ENCODE measurements at places on chromosomes 5 and 9.

- DNase-seq = no peak
Observed at GRCh38 chr5:50975840-50976239, 309.4 kb downstream of the PARP8 start.

DNA sequence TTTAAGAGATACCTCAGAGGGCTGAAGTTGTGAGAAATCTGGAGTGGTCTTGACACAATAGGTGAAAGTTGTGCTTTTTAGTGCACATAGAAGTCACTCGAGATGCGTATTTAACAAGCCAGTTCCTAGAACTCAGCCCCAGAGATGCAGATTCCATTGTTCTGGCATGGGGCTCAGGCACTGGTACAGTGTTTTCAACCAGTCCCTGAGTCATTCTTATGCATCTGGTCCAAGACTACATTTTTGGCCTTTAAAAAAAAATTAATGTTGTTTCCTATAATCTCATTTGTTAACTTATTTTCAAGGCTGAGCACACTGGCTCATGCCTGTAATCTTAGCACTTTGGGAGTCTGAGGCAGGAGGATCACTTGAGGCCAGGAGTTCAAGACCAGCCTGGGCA, 29.6 kb downstream of the PTTG1 start:
- no peak for DNase-seq

GRCh38 chr9:128260340-128260739, 15.5 kb downstream of the GOLGA2 start:
- no peak for DNase-seq

GRCh38 chr9:121073038-121073437, 1.7 kb upstream of the CNTRL start:
- DNase-seq = peak; percentile 77

DNA sequence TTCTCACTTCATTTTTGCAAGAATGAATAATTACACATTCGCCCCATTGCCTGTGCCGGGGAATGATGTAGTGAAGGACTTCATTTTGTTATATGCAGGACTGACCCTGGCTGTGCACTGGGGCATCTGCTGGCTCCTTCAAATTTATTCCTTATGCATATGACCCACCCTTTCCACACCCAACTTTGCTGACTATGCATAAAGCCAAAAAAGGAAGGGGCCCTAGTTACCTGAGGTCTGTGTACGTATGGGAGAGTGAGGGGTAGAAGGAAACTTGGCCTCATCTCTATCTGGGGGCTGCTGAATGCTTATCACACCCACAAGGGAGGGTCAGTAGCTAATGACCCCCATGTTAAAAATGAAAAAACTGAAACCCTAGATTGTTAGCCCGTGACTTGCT, 259.6 kb downstream of the SMARCA2 start:
- no peak for DNase-seq

DNA sequence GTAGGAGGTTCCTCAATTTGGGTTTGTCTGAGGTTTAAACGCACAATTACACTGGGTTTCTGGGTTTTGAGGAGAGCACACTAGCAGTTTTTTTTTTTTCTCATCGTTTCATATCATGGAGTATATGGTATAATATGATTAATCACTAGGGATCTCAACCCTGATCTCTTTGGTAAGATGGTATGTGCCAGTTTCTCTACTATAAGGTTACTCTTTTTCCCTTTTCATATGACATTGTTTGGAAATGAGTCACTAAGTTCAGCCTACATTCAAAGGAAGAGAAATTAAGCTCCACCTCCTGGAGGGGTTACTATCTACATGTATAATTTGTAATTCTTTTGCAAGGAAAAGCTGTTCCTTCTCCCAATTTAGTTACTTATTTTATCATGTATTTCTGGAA, 35.2 kb downstream of the MTRR start:
- peak; percentile 85 for DNase-seq

GRCh38 chr9:130240410-130241197, 25.0 kb upstream of the HMCN2 start:
- DNase-seq = peak; percentile 81

DNA sequence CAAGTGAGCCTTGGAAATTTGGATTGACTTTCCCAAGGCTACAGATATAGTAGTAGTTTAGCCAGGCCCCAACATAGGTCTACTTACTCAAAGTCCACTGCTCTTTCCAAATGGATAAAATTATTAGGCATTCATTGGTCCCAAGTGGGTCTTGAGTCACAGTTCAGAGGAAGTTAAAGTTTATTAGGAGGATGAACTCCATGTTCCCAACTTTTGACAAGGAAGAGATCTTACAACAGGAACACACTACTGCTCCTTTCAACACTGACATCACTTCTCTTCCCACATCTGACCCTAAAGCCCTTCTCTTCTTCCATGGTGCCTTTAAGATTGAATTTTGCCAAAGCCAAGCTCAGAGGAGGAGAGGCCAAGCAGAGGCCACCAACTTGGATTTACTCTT, 234.5 kb upstream of the TRIM32 start:
- DNase-seq = no peak

DNA sequence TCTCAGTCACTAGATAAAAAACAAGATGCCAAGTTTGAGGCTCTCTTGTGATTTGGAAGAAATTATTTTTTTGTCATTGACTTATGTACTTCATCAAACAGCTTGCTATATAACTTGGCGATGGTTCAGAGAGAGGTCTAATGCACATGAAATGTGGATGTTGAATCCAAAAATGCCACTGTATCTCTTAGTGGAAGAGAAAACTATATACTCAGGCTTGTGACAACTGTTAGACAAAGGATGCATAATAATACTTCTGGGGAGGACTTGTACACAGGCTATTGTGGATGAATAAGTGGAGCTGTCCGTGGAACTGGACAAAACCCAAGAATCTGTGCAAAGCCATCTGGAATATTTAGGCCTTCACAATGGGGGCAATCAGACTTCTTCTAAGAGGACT, 162.9 kb upstream of the NMUR2 start:
- DNase-seq = no peak

GRCh38 chr9:137575716-137576411, 2.9 kb downstream of the DPH7 start:
- DNase-seq = no peak

DNA sequence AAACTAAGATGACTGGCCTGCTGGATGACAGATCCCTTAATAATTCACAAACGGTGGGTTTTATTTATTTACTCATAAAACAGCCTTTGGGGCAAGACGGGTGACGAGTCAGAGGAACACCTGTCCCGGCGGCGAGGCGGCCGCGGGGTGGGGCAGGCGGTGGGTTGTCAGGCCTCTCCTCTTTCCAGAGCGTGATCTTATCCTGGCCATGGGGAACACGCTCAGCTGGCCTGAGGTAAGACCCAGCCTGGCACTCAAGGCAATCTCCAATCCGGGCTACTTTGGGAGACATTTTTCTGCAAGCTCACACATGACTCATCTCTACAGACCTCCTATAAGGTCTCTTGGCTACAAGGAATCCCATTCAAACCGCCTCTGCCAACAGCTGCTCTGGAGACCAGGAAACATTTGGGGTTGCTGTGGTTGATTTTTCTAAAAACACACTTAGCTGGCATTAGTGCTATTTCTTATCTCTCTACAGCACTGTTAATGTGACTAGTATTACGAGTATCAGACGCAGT, 6.3 kb downstream of the RAPGEF1 start:
- DNase-seq = peak; percentile 98

DNA sequence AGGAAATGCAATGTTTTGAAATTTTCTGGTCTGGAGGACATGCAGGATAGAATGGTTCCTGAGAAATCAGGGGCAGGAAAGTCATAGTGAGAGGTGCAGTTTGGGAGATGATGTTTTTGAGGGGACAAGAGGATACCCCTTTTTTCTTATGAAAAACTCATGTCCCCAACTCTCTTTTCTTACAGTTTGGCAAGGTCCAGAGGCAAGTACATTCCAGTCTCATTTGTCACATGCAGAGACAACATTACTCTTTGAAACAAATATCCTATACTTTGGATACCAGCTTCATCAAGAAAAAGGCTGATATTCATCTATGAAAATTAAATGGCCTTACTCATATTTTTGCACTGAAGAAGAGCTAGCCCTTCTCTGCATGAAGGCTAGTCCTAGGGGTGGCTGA, 48.2 kb downstream of the EQTN start:
- DNase-seq = peak; percentile 20

GRCh38 chr9:117028103-117028858, 341.2 kb downstream of the TRIM32 start:
- DNase-seq = no peak

GRCh38 chr9:81737871-81738507, 48.6 kb upstream of the TLE1 start:
- peak; percentile 95 for DNase-seq

GRCh38 chr9:2367970-2368369, 253.6 kb upstream of the VLDLR start:
- peak; percentile 2 for DNase-seq

DNA sequence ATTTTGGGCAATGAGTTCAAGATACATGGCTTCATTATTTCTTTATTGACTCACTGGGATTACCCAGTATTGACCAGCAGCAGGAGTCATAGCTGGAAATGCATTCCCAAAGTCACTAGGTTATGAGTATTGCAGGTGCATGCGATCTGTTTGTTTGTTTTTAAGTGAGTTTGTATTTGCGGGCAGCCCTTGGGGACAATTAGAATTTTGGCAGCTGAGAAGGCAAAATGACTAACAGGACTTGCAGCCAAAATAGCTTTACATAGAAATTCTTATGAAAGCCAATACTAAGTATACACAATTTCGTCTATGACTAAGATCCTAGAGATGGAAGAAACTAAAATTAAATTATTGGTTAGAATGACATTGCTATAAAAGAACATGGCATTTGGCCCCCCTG, 18.1 kb upstream of the RGMB start:
- DNase-seq = peak; percentile 78

DNA sequence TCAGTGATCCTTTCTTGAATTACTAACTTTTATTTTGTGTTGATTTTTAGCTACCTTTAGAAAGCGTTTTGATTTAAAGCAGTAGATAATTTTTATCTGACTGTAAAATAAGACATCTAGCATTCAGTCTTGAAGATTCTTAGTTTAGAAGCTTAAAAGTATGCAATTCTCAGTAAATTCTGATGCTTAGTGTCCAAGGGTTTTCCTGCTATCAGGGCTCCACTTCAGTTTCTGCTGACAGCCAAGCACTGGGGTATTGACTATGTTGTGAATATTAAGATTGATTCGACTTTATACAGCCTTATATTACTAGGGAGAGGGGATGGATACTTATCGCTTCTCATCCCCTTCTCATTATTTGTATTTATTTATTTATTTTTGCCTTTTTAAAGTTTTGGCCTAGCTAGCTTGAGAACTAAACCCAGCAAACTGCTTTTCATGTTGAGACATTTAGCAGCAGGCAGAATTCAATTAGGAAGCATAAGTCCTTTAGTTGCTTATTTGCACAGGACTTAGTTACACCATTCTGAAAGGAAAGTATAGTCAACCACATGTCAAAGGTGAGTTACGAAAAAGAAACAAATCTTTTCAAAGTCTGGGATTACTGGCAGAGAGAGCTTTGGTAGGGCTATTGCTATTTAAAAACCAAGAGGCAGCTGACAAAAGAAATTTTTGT, 2.9 kb downstream of the PBX3 start:
- DNase-seq = peak; percentile 27

GRCh38 chr9:758146-758545, 83.4 kb upstream of the DMRT1 start:
- no peak for DNase-seq

- DNase-seq = peak; percentile 83
Observed at GRCh38 chr9:116152941-116153764, 438 bp upstream of the PAPPA start.

DNA sequence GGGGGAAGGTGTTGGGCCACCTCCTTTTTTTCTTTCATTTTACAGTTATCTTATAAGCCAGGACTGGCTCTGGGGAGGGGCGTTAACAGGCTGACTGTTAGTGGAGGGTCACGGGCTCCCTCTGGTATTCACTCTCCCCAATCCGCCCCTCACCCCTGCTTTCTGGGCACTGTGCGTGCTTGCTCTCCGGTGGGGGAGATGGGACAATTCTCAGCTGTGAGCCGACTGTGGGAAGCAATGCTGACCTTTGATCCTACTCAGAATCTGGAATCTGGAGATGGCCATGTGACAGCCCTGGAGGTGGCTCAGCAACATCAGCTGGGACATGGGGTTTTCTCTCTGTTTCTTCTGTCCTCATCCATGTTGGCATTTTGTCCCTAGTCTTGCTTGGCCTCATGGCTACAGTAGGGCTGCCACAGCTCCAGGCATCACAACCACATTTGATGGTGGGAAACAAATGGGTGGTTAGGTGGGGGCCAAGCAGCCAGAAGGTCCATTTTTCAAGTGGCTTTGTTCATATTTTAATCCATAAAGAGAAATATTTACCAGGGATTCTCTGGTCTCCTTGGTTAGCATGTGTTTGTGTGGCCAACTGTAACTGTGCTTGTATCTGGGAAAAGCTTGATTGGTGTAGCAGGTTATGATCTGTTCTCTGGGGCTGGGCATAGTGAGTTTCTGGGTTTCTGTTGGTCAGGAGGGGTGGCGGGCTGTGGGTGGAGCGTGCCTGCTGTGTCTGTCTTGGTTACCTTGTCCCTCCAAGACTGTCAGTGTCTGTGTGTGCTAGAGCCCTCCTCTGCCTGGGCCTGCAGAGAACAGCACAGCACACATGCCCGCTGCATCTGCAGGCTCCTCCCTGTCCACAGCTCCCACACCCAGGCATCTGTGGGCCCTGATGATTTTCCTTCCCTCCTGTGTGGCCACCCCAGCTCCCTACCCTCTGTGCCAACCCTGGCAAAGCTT, 12.4 kb downstream of the WNK2 start:
- no peak for DNase-seq

DNA sequence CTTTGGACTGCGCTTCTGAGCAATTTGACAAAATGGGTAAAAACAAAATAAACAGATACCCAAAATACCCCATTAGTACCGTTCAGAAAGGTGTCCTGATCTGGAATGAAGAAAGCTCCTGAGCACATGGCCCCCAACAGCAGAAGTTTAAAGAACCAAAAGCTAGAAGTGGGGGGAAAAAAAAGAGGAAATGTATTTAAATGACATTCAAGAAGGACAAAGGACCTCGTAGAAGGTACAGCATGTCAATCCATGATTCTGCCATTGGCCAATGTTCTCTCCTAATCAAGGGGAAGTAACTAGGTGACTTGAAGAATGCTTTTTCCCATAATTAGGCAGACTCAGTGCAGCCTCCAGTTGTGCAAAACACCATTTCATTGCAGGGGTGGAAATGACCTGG, 78.6 kb downstream of the SERINC5 start:
- DNase-seq = no peak

DNA sequence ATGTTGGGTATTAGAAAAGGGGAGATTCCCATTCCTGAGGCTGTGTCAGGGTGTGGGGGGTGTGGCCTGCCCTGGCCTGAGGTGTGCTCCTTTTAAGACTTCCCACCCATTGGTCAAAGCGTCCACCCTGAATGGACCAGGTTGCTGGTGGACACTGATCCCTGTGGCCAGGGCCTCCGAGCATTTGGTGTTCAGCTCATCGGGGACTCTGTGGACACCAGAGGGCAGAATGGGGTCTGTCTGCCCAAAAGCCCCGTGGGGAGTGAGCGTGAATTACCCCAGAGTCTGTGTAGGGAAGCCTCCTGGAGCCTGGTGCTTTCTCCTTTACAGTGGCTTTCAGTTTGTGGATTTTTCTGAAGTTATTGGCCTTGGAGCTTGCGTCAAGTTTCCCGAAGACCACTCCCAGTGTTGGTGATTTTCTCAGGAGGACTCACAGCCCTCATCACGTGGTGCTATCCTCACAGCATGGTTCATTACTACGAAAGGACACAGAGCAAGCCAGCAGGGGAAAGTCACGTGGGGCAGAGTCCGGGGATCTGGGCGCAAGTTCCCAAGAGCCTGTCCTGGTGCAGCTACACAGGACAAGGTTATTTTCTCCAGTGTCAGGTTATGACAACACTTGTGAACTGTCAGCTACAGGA, 55.5 kb downstream of the TENT4A start:
- DNase-seq = no peak

All from EH (cell line).